Activated CD8-positive, alpha-beta memory T cell treated with anti-CD3 and anti-CD28 coated beads for 1 hour (primary cell): ENCODE measurements at places on chromosomes 3 and 15.

DNA sequence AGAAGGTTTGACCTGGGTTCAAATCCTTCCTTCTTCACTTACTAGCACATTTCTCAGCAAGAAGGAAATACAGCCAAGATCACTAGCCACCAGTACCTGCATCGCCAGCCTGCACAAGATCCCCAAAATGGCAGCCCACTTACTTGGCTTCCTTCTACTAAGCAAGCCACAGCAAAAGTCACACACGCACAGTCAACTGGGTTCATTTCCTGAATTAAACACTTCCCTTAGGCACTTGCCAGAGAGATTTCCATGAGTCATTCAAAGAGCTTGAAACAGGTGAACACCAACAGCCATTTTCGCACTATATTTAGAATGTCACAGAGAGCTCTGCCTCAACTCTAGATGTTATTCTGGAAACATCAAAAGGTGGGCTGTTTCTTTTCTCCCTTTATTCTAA lies 42.6 kb downstream of the MGLL start:
- DNase-seq, result no peak

- no peak for DNase-seq
Observed at GRCh38 chr15:64185146-64185911, 22.5 kb upstream of the PPIB start.

DNA sequence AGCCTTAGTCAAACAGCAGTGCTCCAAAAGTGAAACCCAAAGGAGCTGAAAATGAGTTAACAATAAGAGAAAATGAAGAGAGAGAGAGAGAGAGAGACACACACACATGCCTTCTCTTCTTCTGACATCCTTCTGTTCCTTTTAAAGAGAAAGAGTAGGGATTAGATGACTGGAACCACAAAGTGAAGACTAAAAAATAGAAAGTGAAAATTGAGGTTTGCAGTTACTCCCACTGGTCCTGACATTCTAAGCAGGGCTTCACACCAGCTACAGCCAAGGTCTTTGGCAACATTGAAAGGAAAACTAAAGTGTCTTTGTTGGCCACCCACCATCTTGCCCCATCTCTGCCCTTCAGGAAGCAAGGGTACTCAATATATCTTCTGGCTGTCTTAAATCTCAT lies 59.2 kb downstream of the USP50 start:
- no peak for DNase-seq

DNA sequence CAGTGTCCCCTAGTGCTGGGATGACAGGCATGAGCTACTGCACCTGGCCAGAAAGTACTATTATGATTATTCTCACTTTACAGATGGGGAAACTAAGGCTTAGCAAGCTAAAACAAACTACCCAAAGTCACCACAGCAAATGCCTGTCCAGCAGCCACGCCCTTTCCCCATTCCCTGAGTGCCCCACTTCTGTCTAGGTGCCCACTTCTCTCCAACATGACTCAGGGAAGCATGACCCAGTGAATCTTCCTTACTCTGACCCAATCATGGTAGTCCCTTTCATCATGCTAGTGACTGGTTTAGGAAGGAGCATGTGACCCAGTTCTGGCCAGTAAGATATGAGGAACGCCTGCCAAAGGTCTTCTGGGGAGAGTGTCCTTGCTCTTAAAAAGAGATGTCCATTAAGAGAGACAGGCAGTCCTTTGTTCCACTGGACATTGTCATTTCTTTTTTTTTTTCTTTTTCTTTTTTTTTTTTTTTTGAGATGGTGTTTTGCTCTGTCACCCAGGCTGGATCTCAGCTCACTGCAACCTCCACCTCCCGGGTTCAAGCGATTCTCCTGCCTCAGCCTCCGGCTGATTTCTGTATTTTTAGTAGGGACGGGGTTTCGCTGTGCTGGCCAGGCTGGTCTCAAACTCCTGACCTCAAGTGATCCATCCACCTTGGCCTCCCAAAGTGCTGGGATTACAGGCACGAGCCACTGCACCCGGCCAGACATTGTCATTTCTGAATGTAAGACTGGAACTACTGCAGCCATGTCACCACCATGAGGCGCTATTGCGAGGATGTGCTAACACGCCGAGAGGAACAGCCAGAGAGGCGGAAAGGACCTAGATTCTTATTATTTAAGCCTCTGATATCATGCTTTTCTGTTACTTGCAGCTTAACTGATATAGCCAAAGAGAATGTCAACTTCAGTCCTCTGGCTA lies 19.8 kb downstream of the MEGF11 start:
- no peak for DNase-seq

GRCh38 chr3:103440539-103441203 lies 1005.9 kb downstream of the ZPLD1 start:
- no peak for DNase-seq

DNA sequence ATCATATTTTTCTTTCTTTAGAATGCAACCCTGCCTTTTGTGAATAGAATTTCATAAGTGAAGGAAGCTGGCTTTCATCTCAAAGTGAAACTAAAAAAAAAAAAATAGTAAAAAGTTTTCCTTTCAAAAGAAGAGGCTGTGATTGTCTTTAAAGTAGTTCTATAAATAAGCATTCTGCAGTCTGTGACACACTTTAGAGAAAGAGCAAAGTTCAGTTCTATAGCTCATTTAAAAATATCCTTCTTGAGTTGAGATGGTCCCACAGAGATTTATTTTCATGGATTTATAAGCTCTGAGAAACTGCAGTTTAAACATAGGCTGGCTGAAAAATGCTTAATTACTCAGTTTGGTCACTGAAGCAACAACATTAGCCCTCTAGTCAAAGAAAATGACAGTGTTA lies 36.1 kb upstream of the CNTN6 start:
- DNase-seq, result no peak
